ENCODE measurements at places on chromosomes 16 and 17. TPM values are rescaled to one million over a fixed set of nuclear protein-coding genes. Genes with fewer than 3 reads are reported as not detected.
A peak's percentile ranks its signal among the peaks of the same experiment; 100 is the strongest.

GRCh38 chr17:77555741-77556291 is 402.7 kb upstream of the TNRC6C start:
- no peak for DNase-seq

DNA sequence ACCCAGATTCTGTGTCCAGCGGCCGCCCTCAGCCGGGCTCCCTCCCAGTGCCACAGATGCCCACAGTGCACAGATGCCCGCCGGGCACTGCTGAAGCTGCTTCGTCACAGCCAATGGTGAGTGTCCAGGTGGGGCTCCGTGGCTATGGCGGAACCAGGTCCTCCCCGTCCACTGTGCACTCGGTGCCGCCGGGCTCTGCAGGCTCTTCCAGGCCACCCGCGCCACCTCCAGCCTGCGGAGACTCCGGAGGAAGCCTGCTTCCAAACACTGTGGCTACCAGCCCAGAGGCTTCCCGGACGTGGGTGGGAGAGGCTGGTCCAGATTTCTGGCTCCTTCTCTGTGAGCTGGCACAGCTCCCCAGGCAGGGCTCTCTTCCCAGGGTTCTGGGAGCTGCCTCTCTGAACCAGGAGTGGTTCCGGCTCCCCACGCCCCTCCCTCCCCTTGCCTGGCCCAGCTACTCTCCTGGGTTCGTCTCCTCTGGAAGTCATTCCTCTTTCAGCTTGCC is 2.8 kb upstream of the PYCR1 start:
- DNase-seq = no peak

GRCh38 chr16:67387479-67388079 is 5.7 kb downstream of the TPPP3 start:
- DNase-seq = no peak

DNA sequence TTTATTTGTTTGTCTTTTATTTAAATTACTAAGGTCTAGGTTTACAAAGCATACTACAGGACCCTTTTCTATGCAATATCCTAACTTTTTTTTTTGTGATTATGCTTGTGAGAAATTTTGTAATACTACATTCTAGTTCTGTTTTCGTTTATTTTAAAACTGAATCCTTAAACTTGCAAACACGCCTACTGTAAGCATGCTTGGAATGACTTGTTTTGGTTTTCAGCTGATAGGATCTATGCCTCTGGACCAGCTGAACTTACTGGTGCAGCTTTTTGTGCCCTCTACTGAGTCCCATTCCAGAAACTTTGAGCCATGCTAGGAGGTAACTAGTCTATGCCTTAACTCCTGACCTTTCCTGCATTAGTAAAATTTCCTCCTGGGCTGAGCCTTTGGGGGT is 6.0 kb downstream of the PDP2 start:
- peak; percentile 46 for DNase-seq

- DNase-seq = no peak
Observed at GRCh38 chr16:67326472-67327309, at the start of the genes KCTD19 and LRRC36. KCTD19 (minus strand) TSS chr16:67326741; CDS start chr16:67326707, 34 bp downstream. LRRC36 (plus strand) TSS chr16:67326815; CDS start chr16:67326863, 48 bp downstream.

DNA sequence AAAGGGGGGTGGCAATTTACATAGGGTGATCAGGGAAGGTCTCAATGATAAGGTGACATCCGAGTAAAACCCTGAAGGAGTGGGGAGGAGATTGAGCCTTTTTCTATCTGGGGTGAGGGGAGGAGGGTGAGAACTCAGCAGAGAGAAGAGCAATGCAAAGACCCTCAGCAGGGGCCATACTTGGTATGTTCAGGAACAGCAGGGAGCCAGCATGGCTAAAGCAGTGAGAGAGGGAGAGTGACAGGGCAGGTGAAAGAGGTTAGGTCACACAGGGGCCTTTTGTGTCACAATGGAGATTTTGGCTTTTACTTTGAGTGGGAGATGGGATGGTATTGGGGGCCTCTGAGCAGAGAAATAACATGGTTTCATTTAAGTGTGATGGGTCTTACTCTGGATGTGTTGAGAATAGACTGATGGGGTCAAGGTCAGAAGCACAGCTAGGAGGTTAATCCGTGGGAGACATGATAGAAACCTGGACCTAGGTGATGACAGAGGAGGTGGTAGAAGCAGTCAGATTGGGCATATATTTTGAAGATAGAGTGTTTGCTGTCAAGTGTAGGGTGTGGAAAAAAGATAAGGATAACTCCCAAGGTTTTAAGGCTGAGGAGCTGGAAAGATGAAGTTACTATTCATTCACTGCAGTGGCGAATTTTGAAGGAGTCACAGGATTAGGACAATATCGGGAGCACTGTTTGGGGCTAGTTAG is 6.2 kb downstream of the SP2 start:
- no peak for DNase-seq

- DNase-seq = no peak
Observed at GRCh38 chr16:73432850-73433730, 385.2 kb upstream of the ZFHX3 start.

DNA sequence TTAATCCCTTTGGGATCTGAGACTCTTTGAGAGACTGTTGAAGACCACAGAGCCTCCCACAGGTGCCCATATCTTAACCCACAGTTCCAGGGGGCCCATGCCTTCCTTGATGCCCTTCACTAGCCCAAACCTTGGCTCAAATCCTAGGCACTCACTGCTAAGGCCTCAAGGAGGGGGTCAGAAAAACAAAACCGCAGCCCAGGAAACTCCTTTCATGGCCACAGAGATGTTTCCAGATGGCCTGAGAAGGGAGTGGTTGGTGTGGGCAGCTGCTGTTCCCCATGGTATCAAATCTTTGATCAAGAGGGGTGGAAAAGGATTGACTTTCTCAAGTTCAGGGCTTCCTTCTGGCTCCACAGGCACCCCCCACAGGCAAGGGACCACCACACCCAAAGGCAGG is 44.7 kb downstream of the CDH1 start:
- no peak for DNase-seq

DNA sequence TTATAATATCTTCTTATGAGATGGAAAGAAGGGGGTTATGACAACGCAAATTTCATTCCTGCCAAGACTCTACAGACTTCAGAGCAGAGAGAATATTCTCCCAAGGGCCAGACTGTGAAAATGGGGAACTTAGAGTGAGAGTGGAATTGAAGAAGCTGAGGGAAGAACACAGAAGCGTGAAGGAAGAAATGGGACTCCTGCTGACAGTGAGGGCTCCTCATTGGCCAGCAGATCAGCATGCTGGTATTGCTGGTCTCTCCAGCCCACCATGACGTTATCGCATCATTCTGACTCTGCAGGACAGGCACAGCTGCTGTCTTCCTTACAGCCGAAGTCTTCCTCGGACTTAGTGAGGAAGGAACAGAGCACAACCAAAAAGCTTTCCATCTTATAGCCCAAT is 24.3 kb downstream of the CCL4 start:
- no peak for DNase-seq

The ALDH3A2 gene
- total RNA-seq = 7.9 TPM

The AKAP1 gene
- total RNA-seq = 11.7 TPM

The ZFP3 gene
- 0.54 TPM for total RNA-seq

The SLC6A4 gene
- total RNA-seq = under 0.01 TPM

The C16orf92 gene
- not detected for total RNA-seq

The KRTAP2-3 gene
- 1.4 TPM for total RNA-seq

The TMEM100 gene
- total RNA-seq = 0.36 TPM

The PLXDC1 gene
- under 0.01 TPM for total RNA-seq
